ENCODE measurements at places on chromosomes 11 and 22.

- DNase-seq = no peak
Measured at GRCh38 chr11:21921151-21921550, 271.7 kb upstream of the ANO5 start.

DNA sequence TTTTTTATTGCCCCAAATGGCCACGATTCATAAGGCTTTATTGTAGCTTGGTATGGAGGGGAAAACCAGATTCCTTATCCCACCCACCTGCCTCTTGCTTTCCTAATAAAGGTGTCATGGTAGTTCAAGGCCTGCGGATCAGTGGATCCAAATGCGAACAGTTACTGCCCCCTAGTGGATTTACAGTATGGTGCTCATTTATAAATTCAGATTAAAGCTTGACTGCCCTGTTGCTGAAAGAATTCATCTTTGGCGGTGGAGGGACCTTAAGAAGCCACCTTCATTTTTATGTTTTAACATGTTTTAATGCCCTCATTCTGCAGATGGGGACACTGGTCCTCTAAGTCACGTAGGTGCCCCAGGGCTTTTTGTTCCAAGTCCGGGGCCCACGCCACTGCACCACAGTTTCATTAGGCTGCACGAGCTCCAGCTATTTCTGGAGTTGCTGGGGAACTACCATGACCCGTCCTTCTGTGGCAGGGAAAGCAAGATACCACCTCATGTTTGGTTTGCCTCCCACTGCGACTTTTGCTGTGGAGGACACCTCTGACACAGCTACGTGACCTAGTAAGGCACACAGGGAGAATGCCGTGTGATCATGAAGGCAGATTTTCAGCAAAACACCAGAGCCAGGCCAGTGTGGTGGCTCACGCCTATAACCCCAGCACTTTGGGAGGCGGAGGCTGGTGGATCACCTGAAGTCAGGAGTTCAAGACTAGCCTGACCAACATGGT lies 15.6 kb upstream of the INCENP start:
- no peak for DNase-seq

DNA sequence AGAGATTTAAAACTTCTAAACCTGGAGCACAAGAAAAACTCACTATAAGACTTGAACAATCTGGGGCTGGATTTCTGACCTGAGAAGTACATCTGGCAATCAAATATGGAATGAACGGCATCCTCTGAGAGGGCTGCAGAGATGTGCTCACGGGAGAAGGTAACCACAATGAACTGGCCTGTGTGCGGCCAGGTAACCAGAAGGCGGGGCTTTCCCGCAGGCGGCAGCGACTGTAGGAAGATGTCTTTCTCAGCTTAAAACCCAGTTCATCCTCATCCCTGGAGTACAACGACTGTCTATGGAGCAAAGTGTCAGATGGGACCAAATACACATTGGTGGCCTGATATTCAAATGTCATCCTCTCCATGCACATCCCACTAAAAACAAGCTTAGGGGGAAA lies 24.5 kb downstream of the MICAL3 start:
- DNase-seq = no peak

DNA sequence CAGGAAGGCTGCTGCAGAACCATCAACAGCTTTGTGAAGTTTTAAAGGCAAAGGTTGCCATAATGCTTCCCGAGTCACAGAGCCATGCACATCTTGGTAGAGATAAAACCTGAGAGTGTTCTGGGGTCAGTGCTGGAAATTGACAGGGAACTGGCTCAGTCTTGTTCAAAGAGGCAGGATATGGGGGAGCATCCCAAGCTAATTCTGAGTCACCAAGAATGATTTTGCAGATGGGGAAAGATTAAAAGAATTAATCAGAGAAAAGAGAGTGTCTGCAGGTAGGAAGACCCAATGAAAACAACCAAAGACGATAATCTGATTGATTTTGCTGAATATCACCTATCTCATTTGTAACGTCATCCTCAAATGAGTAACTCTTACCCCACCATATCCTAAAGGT lies 99.9 kb upstream of the CD44 start:
- DNase-seq = no peak

DNA sequence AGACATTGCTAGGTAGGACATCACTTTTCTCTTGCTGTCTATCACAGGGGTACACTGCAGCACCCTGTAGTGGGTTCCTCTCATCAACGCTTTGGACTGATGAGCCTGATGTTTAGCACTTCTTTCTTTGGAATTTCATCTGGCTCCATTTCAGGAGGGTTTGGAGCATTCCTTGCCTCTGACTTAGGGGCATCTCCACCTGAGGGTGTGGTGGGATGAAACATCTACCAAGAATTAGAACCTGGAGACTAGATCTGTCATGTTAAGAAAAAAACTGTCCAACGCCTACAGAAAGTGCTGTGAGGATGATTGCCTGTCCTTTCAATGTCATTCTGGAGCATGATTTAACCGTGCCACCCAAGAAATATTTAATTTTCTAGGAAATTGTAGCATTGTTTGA lies 648.4 kb downstream of the ETS1 start:
- no peak for DNase-seq

DNA sequence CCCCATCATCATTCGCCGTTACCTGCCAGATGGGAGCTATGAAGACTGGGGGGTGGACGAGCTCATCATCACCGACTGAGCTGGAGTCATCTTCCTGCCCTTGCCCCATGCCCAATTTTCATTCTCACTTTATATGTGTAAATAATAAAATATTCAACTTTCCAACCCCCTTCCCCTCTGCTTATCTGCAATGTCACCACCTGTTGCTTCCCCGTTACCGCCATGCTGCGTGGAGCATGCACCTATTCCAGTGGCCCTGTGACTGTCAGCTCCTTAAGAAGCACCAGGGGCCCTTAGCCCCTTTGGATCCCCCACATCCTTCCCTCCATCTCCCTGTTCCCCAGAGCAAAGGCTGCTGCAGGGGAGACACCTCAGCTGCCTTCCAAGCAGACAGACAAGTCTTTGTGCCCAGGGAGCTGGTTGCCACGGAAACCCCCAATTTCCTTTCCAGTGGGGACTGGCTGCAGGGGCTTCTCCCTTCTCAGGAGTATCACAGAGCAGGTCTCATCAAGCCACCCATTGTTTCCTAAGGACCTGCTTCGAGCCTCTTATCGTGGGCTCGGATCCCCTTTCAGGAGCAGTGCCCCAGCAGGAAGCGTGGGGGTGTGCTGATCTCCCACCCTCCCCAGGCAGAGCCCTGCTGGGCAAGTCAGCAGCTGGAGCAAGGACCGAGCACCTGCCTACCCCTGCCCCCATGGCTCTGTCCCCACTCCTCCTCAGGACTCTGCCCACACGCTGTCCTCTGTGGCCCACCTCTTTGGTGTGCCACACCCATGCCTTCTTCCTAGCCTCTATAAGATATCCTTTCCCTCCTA lies 14.3 kb downstream of the POLR2F start:
- no peak for DNase-seq

All from central memory CD8-positive, alpha-beta T cell (primary cell).